ENCODE measurements at places on chromosomes 7 and 10.

DNA sequence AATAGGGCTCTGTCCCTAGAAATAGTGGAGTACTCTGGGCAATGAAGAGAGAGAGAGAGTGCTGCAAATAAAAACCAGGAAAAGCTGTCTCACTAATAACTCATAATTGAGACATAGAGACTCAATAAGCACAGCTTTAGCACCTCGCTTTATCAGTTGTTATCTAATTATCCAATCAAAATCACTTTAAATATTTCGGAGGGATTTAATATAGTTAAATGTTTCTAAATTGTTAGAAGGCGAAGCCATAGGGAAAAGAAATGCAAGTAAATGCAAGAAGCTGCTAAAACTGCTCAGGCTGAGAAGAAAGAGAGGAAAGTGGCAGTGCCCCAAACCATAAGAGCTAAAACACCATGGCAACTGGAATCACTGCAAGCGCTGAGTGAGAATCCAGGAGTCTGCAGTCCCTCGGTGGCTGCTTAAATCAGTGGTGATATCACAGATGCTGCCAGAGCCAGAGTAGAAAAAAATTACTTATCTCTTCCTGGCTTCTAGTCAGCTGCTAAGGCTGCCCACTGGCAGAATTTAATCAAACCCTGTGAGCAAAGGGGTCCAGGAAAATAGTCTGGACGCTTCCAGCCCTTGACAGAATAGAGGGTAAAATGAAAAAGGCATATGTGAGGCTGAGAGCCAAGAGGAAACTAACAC, 150.4 kb upstream of the CHRM2 start:
- no peak for DNase-seq

- DNase-seq: peak; percentile 99
Measured at GRCh38 chr10:90227217-90227656, 525.8 kb downstream of the KIF20B start.

DNA sequence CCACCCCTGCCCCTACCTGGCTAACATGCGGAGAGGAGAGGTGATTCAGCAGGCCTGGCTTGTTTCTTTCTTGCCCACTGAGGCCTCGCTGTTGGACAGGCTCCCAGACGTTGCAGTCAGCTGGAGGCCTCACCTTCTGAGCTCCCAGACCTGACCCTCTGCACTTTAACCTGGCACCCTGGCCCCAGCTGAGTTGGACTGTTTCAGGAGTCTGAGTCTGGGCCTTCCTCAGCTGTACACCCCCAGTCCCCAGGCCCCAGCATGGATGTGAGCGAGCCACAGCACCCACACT, 35.0 kb downstream of the UNC5B start:
- no peak for DNase-seq

GRCh38 chr10:118534136-118534535, 61.3 kb downstream of the PRLHR start:
- DNase-seq: no peak

GRCh38 chr7:139853506-139854123, 24.6 kb downstream of the TBXAS1 start:
- DNase-seq: no peak

- no peak for DNase-seq
Measured at GRCh38 chr10:70513848-70514309, 35.3 kb downstream of the PALD1 start.

DNA sequence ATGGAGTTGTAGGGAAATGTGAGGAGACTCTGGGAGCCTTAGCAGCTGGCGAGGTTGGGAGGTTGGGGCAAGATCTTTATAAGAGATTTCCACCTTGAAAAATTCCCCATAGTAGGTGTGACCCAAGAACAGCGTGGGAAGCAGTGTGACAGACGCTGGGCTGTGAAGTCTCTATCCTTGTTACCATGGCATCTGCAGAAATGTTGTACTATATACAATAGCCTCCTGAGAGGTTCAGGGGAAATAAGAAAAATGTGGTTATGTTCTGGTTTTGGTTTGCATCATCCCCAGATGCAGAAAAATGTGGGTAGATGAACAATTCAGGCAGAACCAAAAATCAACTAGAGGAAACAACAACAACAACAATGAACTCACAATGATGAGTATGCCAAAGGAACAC, 498.6 kb downstream of the SH2D4B start:
- DNase-seq: no peak

DNA sequence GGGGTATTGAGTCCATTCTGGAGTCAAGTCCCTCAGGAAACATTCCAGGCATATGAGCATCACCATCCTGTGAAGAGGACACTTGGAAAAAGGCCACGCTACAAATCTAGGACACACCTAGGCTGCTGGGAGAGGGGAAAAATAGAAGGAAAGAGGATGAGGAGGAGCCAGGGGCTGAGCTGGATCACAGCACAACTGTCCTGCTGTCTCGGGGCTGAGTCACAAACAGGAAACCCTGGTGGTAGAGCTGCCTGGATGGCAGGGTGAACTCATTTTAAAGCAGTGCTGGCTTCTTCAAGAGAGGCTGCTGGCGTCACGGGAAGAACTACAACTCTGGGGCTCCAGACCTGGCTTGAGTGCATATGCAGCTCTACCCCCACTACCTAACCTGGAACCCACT, 151.5 kb downstream of the RNF216 start:
- no peak for DNase-seq

DNA sequence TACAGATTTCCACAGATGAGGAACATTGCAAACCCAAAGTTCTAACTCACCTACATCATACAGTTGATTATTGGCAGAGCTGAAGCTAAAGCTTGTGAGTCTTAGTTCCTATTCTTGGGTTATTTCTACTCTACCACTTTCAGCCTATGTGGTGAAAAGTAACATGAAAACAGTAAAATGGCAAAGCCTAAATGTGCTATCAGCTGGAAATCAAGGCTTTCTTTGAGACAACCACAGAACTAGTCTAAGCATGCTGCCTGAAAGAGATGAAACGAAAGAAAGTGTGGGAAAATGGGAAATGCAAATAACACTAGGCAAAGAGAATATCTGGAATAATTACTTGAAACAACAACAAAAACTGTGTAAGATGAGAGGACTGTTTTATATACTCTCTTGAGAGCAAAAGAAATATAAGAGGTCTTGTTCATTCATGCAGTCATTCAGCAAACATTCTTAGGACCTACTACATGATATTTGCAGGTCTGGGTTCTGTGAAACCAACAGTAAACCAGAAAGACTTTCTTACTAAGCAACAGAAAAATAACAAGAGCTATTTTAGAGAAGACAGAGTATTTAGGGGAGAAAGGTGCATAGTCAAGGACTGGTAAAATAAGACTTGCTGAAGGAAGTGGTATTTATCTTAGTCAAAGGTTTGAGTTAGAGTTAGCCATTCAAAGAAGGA, 437.1 kb downstream of the HTR7 start:
- peak; percentile 77 for DNase-seq

DNA sequence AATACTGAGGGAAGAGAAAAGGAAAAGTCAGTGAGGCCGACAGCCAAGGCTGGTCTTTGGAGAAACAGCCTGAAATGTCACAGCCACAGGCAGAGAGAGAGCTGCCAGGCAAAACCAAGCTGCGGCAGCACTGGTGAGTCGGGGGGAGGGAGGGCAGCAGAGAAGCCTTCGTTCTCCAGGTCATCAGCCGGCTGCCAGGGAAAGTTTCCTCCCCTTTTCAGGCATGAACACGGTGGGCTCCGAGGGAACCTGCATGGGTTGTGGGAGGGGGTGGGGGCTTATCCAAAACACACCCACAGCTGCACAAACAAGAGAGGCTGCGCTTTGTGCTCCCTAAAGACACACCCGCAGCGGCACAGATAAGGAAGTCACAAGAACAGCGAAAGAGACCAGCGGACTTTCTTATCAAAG, 62.3 kb upstream of the NKX6-2 start:
- no peak for DNase-seq

All from foreskin keratinocyte (primary cell).